Colonic mucosa (tissue), 4 donors: ENCODE measurements at places on chromosomes 2 and 18. TPM values are rescaled to one million over a fixed set of nuclear protein-coding genes. Genes with fewer than 3 reads are reported as not detected.
A peak's percentile ranks its signal among the peaks of the same experiment; 100 is the strongest.

Gene DYNC2LI1
- total RNA-seq, result 8.1 TPM

- H3K27ac ChIP-seq, result no peak overlapping the region
- DNase-seq, result no peak
- H3K4me1 ChIP-seq, result no peaks in the 10 kb centered on the region
- H3K27me3 ChIP-seq, result peaks cover 12% of the 10 kb centered on the region
Measured at GRCh38 chr2:240906911-240907590, 915 bp downstream of the CROCC2 start.

GRCh38 chr2:103179798-103180197, 418.0 kb downstream of the TMEM182 start:
- no peaks in the 10 kb centered on the region for H3K4me1 ChIP-seq
- no peaks in the 10 kb centered on the region for H3K27me3 ChIP-seq
- DNase-seq, result no peak
- H3K36me3 ChIP-seq, result no peaks in the 10 kb centered on the region
- no peak overlapping the region for H3K27ac ChIP-seq

Gene DNAH6
- 1.8 TPM for total RNA-seq

Gene ESPNL
- total RNA-seq, result 0.12 TPM

- H3K4me3 ChIP-seq, result no peak overlapping the region
- no peak for DNase-seq
- H3K4me1 ChIP-seq, result no peaks in the 10 kb centered on the region
- H3K27ac ChIP-seq, result no peak overlapping the region
Measured at GRCh38 chr18:46899274-46899948, 17.9 kb downstream of the PIAS2 start.

GRCh38 chr2:10863837-10864236, 47.9 kb upstream of the KCNF1 start:
- DNase-seq, result no peak
- H3K4me1 ChIP-seq, result no peaks in the 10 kb centered on the region
- H3K4me3 ChIP-seq, result no peak overlapping the region
- no peak overlapping the region for H3K27ac ChIP-seq
- no peaks in the 10 kb centered on the region for H3K27me3 ChIP-seq

DNA sequence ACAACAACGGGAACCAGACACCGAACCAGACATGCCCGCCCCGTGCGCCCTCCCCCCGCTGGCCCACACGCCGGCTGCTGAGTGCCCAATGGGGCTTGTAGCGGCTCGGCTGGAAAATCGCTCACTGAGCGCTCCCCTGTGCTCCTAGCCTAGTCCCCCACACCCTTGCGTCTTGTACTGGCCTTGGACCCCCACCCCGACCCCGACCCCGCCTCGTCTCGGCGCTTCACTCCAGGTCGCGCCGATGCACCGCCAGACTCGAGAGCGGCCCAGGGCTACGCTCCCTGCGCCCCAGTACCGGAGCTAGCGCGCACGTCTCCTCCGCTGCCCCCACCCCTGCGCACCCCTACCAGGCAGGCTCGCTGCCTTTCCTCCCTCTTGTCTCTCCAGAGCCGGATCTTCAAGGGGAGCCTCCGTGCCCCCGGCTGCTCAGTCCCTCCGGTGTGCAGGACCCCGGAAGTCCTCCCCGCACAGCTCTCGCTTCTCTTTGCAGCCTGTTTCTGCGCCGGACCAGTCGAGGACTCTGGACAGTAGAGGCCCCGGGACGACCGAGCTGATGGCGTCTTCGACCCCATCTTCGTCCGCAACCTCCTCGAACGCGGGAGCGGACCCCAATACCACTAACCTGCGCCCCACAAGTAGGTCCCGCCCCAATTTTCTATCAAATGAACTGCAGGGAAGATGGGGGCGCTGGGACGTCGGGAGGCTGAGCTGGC, 1.5 kb downstream of the GAD1 start:
- no peak overlapping the region for H3K27ac ChIP-seq
- peaks cover 93% of the 10 kb centered on the region for H3K27me3 ChIP-seq
- H3K4me3 ChIP-seq, result peak overlapping the region; percentile 32
- H3K36me3 ChIP-seq, result no peaks in the 10 kb centered on the region
- H3K4me1 ChIP-seq, result peaks cover 17% of the 10 kb centered on the region
- no peak for DNase-seq

DNA sequence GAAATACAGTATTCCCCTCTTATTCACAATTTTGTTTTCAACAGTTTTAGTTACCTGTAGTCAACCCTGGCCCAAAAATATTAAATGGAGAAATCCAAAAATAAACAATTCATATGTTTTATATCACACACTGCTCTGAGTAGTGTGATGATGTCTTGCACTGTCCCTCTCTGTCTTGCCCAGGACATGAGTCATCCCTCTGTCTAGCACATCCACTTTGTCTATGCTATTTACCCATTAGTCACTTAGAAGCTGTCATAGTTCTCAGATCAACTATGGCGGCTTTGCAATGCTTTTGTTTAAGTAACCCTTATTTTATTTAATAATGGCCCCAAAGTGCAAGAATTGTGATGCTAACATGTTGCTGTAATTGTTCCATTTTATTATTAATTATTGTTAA, 380.6 kb upstream of the REG3G start:
- H3K36me3 ChIP-seq, result no peaks in the 10 kb centered on the region
- no peak overlapping the region for H3K27ac ChIP-seq
- no peaks in the 10 kb centered on the region for H3K4me1 ChIP-seq
- H3K4me3 ChIP-seq, result no peak overlapping the region
- no peaks in the 10 kb centered on the region for H3K27me3 ChIP-seq

DNA sequence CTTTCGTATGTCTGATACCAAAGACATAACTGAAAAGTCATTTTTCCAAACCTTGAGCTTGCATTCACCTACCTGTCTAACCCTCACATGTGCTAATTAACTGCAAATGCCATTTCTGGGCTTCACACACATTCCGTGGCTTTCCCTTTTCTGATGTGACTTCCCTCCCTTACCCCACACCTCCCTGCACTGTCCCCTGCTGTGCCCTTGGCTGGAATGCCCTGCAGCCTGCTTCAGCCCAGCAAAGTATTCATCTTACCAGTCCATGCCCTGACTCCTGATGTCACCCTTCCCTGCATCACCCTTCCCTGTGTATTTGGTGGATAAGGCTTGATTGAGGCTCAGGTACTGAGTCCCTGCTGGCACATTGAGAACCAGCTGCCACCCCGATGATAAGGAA, 12.2 kb downstream of the RETSAT start:
- DNase-seq, result no peak
- no peak overlapping the region for H3K4me3 ChIP-seq
- peaks cover 11% of the 10 kb centered on the region for H3K36me3 ChIP-seq
- H3K27me3 ChIP-seq, result no peaks in the 10 kb centered on the region
- no peak overlapping the region for H3K27ac ChIP-seq

Gene HOXD8
- total RNA-seq, result 3.1 TPM

Gene APOB
- total RNA-seq, result 1.0 TPM

DNA sequence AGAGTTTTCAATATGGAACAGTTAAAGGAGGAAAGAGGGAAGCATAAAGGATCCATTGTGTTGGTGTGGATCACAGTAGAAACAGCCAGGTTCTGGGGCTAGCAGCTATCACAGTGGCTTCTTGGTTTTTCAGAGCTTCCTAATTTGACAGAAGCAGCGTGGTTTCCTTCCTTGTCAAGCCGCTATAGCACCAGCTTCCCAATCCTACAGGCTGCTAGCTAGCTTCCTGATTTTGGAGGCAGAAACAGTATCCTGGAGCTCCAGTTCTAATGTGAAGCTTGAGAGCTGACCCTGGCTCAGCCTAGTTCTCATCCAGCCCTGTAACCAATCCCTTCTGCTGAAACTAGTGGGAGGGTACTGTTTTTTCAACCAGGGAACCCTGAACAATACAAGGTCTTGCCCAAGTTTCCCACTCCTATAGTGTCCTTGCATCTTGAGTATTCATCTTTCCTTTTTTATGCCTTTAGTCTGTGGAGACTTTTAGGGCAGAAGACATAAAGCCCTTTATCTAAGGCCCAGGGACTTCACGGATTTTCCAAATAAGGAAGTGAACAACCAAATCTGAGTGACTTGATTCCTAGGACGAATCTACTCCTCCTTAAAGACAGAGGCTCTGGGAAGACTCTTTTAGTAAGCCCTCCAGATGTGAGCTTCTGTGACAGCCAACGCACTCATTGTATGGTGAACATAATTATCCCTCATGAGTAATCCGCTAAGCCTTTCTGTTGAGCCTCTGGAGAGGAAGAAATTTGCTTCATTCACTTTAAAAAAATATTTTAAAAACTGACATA, 33.8 kb downstream of the CCDC93 start:
- H3K36me3 ChIP-seq, result peaks cover 12% of the 10 kb centered on the region

Gene LCT
- total RNA-seq, result 0.08 TPM

- H3K4me1 ChIP-seq, result no peaks in the 10 kb centered on the region
- H3K27ac ChIP-seq, result no peak overlapping the region
- no peak for DNase-seq
- H3K27me3 ChIP-seq, result no peaks in the 10 kb centered on the region
- H3K36me3 ChIP-seq, result no peaks in the 10 kb centered on the region
Measured at GRCh38 chr18:31538837-31539236, 40.9 kb downstream of the DSG2 start.

DNA sequence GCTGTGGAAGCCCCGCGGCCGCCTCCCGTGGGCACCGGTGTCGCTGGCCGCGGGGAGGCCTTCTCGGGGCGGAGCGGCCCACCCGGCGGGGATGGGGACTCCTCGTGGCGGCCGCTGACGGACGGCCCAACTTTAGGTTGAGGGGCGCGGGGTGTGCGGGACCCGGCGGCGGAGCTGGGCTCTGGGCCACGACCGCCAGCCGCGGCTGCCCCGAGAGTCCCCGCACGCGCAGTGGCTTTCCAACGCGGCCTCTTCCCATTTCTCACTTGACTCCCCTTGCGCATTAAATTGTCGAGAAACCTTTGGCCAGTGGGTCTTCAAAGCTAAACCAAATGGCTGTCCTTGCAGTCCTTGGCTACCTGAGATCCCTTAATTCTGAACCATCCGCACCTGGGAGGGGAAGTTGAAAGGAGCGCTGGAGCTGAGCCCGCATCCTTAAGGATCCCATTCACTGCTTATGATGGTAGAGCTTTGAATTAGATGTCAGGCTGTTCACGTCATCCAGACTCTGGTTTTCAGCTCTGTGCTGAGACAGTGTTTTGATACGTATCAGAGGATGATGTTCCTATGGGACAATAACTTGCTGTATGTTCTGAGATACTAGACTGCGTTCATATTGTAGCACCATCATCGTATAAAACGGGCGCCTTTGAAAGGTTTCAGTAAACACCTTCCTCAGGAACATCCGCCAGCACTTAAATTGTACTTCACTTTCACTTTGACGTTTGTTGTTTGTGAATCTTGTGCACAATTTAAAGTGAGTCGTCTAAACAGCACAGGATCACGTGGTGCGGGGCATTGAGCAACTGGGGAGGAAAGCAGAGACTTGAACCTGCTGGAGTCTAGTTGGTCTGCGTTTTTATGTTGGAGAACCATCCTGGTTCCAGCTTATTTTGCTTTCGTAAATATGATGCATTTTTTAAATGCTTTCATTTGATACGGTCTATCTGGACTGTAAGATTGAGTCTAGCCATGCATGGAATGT, 874 bp downstream of the CLIP4 start:
- H3K27ac ChIP-seq, result peak overlapping the region; percentile 80
- H3K27me3 ChIP-seq, result no peaks in the 10 kb centered on the region
- DNase-seq, result peak; percentile 59
- H3K36me3 ChIP-seq, result no peaks in the 10 kb centered on the region
- H3K4me3 ChIP-seq, result peak overlapping the region; percentile 55

DNA sequence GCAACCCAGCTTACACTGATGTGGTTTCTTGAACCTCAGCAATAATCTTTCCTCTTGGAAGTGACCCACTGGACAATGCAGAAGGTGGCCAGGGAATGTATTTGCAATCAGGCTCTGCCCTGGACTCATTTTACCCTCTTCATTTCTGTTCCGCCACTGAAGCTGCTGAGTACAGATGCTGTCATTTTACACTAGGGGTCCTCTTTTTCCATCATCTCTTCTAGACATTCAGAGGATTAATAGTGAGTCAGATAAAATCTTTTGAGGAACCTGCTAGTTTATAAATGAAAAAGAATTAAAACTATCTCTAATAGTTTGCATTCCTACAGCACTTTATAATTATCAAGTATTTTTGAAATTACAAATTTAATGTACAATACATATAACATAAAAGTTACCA, 87.9 kb upstream of the PNPT1 start:
- no peaks in the 10 kb centered on the region for H3K27me3 ChIP-seq
- H3K27ac ChIP-seq, result no peak overlapping the region
- DNase-seq, result no peak

Gene FEV
- 2.9 TPM for total RNA-seq

- DNase-seq, result no peak
- no peak overlapping the region for H3K27ac ChIP-seq
- no peaks in the 10 kb centered on the region for H3K4me1 ChIP-seq
- peaks cover 8% of the 10 kb centered on the region for H3K36me3 ChIP-seq
Measured at GRCh38 chr2:64090264-64090663, 54.0 kb downstream of the PELI1 start.

DNA sequence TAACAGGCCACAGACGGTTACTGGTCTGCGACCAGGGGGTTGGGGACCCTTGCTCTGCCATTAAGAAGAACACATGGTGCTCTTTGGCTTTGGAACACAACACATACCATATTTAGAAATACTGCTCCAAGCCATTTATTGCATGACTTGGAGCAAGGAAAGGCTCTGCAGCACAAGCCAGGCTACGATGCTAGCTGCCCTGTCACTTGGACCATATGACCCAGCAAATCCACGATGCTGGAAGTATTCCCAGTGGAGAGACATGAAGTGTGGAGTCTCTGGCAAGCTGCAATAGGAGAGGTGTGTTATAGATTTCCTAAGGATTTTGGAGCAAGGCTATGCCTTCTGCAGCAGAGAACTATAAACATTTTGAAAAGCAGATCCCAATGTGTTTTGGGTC, 171.2 kb downstream of the HAUS1 start:
- H3K27ac ChIP-seq, result no peak overlapping the region
- H3K27me3 ChIP-seq, result no peaks in the 10 kb centered on the region
- no peak overlapping the region for H3K4me3 ChIP-seq
- no peak for DNase-seq
- H3K36me3 ChIP-seq, result no peaks in the 10 kb centered on the region

Gene DSG1
- not detected for total RNA-seq

Gene KCNG3
- 2.7 TPM for total RNA-seq

DNA sequence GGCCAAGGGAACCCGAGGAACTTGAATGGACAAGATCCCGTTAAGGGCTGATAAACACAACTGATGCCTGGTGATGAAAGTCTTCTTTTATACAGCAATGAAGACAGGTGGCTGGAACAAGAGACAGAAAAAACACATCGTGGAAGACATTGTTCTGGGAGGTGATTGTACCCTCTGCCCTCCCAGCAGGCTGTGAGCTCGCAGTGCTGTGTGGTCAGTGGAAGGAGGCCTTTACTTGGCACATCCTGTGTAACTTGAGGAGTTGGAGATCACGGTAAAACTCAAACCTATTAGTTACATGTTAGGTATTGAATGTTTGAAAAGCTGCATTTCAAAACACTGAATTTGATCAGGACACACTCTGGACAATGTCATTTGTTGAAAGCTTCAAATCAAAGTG, 249.9 kb upstream of the EPAS1 start:
- H3K36me3 ChIP-seq, result no peaks in the 10 kb centered on the region
- no peak overlapping the region for H3K27ac ChIP-seq
- DNase-seq, result no peak
- H3K4me3 ChIP-seq, result no peak overlapping the region
- no peaks in the 10 kb centered on the region for H3K4me1 ChIP-seq
- H3K27me3 ChIP-seq, result no peaks in the 10 kb centered on the region

Gene SH3RF3
- 2.5 TPM for total RNA-seq
